GF-D8 (cell line): ENCODE measurements at places on chromosomes 13 and 19.

DNA sequence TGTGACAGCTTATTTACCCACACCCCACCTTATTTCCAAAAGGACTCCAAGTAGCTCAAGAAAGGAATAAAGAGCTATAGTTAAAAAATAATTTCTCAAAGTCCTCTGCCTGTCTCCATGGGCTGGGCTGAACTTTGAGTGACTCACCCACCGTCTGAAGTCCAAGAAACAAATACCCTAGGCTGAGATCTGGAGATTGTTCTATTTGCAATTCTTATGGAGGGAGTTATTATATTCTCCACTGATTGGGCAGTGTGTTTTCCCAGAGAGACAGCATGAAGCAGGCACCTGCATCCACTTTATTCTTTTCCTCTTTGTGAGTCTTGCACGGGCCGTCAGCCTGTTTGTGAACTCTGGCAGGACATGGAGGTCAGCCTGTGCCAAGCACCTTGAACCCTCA lies 63.2 kb downstream of the SHISA2 start:
- DNase-seq: no peak

DNA sequence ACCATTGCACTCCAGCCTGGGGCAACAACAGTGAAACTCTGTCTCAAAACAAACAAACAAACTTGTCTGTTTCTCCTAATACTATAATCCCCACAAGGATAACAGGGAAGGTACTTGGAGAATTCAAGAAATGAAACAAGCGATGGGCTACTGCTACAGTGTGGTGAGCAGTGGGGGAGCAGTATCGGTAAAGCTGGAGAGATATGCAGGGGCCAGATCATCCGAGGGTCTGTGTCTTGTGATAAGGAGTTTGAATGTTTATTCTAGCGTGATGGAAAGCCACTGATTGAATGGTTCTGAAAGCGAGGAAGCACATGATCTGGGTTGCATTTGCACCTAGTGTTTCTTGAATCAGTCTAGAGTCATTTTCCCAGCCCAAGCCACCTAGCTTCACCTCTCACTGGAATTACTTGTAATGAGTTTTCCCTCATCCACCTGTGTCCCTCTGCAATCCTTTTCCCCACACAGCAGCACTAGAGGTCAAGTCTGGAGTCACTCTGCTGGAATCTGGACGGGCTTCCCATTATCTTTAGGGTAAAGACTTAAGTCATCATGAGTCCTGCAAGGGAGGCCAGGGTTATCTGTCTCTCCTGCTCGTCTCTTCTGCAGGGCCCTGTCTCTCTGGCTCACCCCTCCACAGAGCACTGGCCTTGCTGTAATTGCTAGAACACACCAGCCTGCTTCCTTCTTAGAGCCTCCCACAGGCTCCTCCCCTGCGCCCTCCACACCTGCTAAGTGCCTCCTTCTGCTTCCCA lies 162.3 kb downstream of the KLF5 start:
- no peak for DNase-seq

- no peak for DNase-seq
These were observed 3.7 kb downstream of the FGF9 start for GRCh38 chr13:21674490-21675009.

DNA sequence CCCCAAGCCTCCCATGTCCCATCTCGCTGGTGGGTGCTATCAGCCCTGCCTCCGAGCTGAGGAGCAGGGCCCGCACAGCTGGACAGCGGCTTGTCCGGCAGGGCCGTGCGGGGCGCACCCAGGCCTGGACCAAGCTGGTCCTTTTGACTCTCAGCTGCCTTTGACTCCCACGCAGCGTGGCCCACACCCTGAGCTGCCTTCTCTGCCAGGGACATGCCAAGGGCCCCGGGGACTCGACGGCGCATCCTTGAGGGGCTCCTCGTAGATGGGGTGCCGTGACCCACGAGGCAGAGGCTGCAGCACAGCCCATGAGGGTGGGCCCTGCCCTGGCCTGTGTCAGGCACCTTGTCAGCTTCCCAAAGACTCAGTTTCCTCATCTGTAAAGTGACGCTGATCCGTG lies 38.8 kb upstream of the F7 start:
- DNase-seq: no peak

DNA sequence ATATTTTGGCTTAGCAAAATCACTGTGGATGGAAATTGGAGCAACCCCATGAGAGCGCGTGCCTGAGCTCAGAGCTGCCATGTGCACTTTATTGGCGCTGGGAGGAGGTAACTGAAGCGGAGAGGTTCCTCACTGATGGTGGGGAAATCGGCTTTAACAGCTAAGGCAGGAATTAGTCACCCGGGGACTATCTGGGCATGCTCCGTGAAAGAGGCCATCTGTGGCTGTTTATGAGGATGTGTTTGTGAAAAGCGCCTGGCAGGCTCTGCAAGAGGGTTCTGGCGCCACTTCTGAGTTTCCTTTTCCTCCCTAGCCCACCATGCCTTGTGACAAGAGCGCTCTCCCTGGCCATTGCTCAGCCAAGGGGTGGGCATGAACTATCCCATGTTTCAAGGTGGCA lies 815.6 kb downstream of the UQCRFS1 start:
- DNase-seq: no peak

DNA sequence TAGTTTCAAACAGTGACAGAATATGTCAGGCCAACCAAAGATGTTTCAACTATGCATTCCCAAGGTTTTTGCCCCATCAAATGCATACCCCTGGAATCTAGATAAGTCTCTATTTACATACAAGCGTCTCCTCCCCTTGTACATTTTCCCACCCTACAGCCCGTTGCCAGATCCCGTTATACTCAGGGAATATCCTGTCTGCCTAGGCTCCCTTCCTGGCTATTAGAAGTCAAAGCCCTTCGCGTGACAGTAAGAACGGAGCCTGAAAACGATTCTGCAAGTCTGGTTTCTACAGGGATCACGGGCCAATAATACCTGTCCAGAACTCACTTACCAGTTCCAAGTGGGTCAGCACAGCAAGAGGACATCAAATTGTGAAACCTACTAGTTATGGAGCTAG lies 134.8 kb downstream of the LACC1 start:
- DNase-seq: no peak

- peak; percentile 39 for DNase-seq
These were observed 369.2 kb downstream of the GPC5 start for GRCh38 chr13:91767651-91768050.

- DNase-seq: no peak
These were observed 61.0 kb downstream of the EDNRB start for GRCh38 chr13:77857531-77858209.

DNA sequence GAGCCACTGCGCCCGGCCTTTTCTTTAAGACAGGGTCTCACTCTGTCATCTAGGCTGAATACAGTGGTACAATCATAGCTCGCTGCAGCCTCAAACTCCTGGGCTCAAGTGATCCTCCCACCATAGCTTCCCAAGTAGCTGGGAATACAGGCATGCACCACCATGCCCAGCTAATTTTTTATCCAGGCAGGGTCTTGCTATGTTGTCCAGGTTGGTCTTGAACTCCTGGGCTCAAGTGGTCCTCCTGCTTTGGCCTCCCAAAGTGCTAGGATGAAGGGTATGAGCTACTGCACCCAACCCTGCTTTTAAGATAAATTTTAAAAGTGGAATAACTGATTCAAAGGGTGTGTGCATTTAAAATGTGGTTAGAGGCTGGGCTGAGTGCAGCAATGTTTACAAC lies 14.1 kb downstream of the NOSIP start:
- DNase-seq: no peak

GRCh38 chr13:29540799-29541198 lies 54.7 kb downstream of the SLC7A1 start:
- DNase-seq: no peak

- DNase-seq: no peak
These were observed 41.8 kb downstream of the ZNF527 start for GRCh38 chr19:37412700-37413099.

GRCh38 chr19:57477191-57478008 lies at the start of gene ZNF772:
Gene ZNF772 (minus strand): TSS chr19:57477566. CDS start chr19:57477309, 257 bp downstream.
- peak; percentile 87 for DNase-seq

- no peak for DNase-seq
These were observed 6.5 kb downstream of the IGLON5 start for GRCh38 chr19:51317968-51318367.

- DNase-seq: no peak
These were observed 489 bp upstream of the ZNF653 start for GRCh38 chr19:11506101-11506555.

GRCh38 chr19:39342647-39343305 lies 555 bp downstream of the SAMD4B start:
- no peak for DNase-seq

- DNase-seq: no peak
These were observed 96.2 kb downstream of the SUCLA2 start for GRCh38 chr13:47904891-47905290.

DNA sequence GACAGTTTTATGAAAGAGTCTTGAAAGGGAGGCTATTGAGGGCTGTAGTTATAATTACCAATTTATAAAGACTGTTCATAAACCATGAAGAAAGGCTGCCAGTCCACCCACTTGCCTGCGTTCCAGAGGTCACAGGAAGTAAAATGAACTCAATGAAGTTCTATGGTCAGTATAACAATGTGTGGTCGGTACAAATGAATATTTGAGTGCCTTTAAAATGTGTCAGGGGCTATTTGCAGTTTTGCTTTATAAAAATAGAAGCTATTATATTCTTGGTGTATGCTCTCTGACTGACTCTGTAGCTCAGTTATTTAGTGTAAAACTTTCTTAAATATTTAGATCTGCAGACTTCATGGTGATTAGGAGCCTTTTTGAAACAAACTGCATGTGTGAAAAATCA lies 47.0 kb downstream of the ESD start:
- no peak for DNase-seq

DNA sequence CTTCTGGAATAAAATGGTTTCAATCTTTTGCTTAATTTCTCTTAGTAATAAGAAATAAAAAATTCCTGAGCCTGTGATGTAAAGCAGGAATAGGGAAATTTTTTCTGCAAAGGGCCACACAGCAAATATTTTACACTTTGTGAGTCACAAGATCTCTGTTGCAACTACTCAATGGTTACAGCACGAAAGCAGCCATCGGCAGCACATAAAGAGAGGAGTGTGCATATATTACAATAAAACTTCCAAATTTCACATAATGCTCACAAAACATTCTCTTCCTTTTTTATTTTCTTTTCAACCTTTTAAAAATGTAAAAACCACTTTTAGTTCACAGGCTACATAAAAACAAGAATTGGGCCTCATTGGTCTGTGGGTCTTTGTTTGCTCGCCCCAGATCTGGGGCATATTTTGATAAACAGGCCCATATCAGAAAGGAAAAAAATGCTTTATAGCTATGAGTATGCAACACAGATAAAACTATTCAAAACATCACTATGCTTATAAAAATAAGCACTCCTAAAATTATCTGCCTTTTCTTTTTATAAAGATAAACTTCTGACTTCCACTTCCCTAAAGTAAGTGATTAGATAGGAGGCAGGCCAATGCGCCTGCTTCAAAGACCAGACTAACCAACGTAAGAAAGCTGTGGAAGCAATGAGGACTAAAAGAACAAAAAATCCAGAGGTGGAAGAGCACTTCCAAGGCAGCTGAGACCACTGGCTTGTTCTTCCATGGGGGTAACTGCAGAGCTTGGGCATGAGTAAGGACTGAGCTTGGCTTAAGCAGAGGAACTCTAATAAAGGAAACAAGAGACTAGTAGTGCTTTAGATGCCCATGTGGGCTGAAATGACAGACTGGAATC lies 26.5 kb downstream of the MYCBP2 start:
- peak; percentile 60 for DNase-seq

DNA sequence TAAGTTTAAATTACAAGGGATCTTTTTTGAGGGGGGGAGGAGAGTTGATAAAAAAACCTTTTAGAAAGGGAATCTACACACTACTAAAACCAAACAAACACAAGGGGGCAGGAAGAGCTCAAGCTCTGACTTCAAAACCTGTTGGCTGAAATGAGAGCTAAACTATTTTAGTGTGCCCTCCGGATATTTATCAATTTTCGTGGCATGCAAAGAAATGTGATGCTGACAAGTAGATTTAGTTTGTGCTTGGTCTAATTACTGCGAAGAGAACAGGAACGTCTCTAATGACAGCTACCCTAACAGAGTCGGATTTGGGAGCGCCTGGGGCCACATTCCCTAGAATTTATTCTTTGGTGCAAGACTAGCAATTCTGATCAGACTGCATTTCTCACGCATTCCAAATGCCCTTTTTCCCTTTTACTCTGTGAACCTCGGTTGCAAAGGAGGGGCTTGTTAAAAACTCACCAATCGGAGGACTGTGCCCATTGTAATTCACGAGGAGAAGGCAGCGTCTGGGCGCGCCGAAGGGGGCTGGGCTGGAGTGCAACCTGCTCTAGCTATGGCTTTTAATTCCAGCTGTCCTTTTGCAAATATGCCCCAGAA lies 802 bp upstream of the FREM2 start:
- DNase-seq: no peak

DNA sequence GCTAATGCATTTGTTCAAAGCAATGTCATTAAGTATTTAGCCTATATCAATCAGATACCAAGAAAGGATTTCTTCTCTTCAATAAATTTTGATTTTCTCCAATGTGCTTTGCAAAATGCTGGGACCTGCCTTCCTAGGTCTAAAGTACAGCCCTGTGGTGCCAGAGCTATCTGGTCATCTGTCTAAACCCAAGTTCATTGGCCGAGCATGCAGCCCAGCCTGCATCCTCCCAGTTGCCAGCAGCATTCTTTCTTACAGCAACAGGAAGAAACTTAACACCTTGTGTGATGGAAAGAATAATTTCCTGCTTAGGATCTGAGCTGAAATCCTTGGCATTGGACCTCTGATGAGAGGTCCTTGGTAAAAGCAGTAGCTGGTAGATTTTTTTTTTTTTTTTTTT lies 310.0 kb downstream of the RBM26 start:
- DNase-seq: no peak

DNA sequence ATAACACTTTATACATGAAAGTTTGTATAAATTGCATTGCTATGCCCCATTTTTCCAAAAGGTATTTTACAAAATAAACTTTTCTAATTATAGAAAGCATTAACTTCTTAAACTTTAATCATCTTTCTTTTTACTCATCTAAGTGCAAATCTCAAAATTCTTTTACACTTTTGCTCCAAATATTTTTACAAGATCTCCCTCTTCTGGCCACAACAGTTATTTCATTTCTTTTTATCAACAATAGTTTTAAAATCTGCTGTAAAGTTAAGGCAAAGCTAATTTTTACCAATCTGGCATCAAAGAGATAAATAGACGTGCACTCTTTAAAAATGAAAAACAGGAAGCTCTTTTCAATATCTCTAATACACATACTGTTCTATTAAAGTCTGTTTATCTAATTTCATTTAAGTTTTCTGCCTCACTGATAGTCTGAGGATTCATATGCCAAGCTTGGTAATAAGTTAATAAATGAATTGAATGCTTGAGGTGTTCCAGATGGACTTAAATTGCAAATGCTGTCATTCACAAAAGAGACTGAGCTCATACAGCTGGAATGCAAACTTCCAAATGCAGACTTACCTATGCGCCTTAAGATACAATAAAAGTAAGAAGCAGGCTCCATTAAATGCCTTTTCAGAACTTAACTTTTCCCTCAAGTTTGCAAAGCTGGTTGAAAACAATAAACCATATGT lies 583.0 kb upstream of the ATXN8OS start:
- DNase-seq: no peak

GRCh38 chr13:111177081-111177711 lies 62.1 kb downstream of the ARHGEF7 start:
- DNase-seq: peak; percentile 22
